ENCODE measurements at places on chromosomes 13 and 19. TPM values are rescaled to one million over a fixed set of nuclear protein-coding genes. Genes with fewer than 3 reads are reported as not detected.
A peak's percentile ranks its signal among the peaks of the same experiment; 100 is the strongest.

DNA sequence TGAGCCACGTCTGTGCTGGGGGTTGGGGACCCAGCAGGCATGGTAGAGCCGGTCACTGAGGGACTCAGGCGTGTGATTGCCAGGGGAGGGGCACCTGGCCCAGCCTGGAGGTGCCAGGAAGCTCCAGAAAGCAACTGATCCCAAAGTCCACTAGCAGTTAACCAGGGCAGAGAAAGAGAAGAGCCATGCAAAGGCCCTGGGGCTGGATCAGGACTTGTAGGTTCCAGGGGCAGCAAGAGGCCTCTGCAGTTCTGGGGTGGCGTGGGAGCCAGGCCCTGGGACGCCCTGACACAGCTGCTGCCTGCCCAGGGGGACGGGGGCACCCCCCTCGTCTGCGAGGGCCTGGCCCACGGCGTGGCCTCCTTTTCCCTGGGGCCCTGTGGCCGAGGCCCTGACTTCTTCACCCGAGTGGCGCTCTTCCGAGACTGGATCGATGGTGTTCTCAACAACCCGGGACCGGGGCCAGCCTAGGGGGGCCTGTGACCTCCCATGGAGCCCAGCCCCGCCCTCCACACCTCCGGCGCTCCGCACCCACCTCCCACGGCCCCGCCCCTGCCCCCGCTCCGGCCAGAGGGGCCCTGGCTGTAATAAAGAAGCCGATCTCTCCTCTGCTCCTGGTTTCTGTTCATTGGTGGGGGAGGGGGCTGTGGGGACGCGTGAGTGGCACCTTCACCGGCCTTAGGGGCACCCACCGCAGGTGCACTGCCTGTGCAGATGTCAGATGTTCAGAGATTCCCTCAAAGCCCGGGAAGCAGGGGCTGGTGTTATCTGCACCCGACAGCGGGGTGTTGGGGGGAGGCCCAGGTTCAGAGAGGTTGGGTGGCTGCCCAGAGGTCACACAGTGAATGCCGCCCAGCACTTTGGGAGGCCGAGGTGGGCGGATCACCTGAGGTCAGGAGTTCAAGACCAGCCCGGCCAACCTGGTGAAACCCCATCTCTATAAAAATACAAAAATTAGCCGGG, 4.1 kb downstream of the AZU1 start:
- peaks cover 2% of the 10 kb centered on the region for H3K4me1 ChIP-seq
- DNase-seq: no peak
- H3K27ac ChIP-seq: no peak overlapping the region

- peak overlapping the region; percentile 76 for H3K27ac ChIP-seq
- peaks cover 53% of the 10 kb centered on the region for H3K36me3 ChIP-seq
- H3K4me3 ChIP-seq: peak overlapping the region; percentile 77
- peaks cover 45% of the 10 kb centered on the region for H3K4me1 ChIP-seq
Measured at GRCh38 chr19:18009412-18010066, 1.6 kb downstream of the ARRDC2 start.

- H3K4me1 ChIP-seq: no peaks in the 10 kb centered on the region
- H3K27ac ChIP-seq: no peak overlapping the region
- H3K4me3 ChIP-seq: no peak overlapping the region
- peaks cover 5% of the 10 kb centered on the region for H3K27me3 ChIP-seq
- no peaks in the 10 kb centered on the region for H3K36me3 ChIP-seq
Measured at GRCh38 chr13:83929157-83929556, 46.9 kb upstream of the SLITRK1 start.

ZNF586 gene
- total RNA-seq: 16.7 TPM

DNA sequence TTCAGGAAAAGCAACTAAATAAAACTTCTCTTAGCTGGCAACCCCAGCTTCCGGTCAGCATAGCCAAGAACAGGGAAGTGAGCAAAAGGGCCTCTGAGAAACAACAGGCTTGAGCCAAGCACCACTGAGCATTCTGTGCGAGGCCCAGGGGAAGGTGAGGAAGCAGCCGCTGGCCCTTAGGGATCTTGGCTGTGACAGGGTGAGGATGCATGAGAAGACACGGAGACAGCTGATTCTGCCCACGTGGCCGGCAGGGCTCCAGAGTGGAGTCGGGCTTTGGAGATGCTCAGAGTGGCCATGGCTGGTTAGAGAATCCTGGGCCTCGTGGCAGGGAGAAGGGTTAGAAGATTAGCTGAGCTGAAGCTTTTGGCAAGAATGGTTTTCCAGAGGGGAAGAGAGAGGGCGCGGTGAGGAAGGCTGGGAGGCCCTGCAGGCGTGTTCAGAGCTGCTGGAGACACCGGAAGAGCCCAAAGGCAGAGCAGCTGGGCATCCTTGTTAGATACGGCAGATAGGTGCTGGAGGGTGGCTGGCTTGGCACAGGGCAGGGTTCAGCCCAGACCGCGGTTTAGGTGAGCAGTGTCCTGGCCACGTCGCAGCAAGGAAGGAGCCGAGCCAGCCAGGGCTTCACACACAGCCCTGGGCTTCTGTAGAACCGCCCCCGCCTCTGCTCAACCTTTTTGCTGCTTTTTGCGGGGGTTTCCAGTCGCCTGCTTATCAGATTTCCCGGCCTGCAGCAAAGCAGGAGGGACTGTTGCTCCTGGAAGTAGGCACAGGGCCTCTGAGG, 17.3 kb downstream of the UPF1 start:
- H3K4me1 ChIP-seq: peaks cover 48% of the 10 kb centered on the region
- no peaks in the 10 kb centered on the region for H3K27me3 ChIP-seq
- DNase-seq: no peak
- peak overlapping the region; percentile 59 for H3K27ac ChIP-seq

- peak overlapping the region; percentile 100 for H3K27ac ChIP-seq
- DNase-seq: peak; percentile 24
- H3K4me3 ChIP-seq: peak overlapping the region; percentile 99
- no peaks in the 10 kb centered on the region for H3K27me3 ChIP-seq
Measured at GRCh38 chr19:48873476-48874302, 1.5 kb downstream of the PPP1R15A start.

- H3K27me3 ChIP-seq: no peaks in the 10 kb centered on the region
- no peak for DNase-seq
- H3K36me3 ChIP-seq: no peaks in the 10 kb centered on the region
- H3K4me3 ChIP-seq: no peak overlapping the region
Measured at GRCh38 chr13:95948656-95949055, 104.5 kb downstream of the UGGT2 start.

CERS4 gene
- 19.7 TPM for total RNA-seq

FLT1 gene
- 8.2 TPM for total RNA-seq

ZNF417 gene
- total RNA-seq: 12.1 TPM

DNA sequence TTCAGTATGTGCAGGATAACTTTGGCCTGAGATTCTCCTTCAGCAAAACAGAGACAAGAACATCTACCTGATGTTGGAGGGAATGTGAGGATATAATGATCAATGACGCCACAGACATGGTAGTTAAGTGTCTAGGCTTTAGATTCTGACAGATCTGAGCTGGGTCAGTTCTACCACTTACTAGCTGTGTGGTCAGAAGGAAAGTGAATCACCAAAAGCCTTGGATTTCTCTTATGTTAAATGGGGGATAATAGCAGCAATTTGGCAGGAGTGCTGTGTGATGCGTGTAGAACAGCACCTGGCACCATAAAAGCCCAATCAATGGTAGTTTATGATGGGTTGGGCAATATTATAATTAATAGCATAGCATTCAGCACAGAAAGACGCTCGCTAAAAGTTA, 41.7 kb downstream of the RXFP2 start:
- H3K27me3 ChIP-seq: peaks cover 10% of the 10 kb centered on the region
- no peak overlapping the region for H3K4me3 ChIP-seq
- DNase-seq: no peak
- no peaks in the 10 kb centered on the region for H3K36me3 ChIP-seq
- H3K4me1 ChIP-seq: no peaks in the 10 kb centered on the region

RNF225 gene
- total RNA-seq: 0.81 TPM

CGB8 gene
- total RNA-seq: not detected

DNA sequence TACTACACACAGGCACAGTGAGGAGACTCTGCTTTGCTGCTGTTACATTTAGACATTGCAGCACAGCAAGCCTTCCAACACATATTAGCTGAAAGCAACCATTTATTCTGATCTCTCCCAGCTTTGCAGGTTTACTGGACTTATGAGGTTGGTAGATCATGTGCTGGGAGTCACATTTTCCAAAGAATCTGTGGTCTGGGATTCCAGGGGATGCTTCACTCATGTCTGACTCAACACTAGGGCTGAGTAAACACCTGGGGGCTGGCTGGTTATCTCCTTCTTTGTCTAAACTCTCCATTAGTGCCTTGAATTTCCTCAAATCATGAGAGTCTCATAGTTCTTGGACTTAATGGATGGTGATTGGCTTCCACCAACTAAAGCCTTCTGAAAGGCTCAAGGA, 5.4 kb upstream of the LGALS13 start:
- H3K27me3 ChIP-seq: peaks cover 40% of the 10 kb centered on the region
- DNase-seq: no peak
- no peaks in the 10 kb centered on the region for H3K4me1 ChIP-seq
- H3K27ac ChIP-seq: no peak overlapping the region
- no peak overlapping the region for H3K4me3 ChIP-seq
- no peaks in the 10 kb centered on the region for H3K36me3 ChIP-seq

GRCh38 chr13:73464758-73465616, 406.2 kb downstream of the KLF5 start:
- no peaks in the 10 kb centered on the region for H3K27me3 ChIP-seq
- H3K4me3 ChIP-seq: no peak overlapping the region
- H3K4me1 ChIP-seq: no peaks in the 10 kb centered on the region
- no peak overlapping the region for H3K27ac ChIP-seq
- H3K36me3 ChIP-seq: no peaks in the 10 kb centered on the region

SPPL2B gene
- 54.3 TPM for total RNA-seq

NOVA2 gene
- total RNA-seq: not detected

DNA sequence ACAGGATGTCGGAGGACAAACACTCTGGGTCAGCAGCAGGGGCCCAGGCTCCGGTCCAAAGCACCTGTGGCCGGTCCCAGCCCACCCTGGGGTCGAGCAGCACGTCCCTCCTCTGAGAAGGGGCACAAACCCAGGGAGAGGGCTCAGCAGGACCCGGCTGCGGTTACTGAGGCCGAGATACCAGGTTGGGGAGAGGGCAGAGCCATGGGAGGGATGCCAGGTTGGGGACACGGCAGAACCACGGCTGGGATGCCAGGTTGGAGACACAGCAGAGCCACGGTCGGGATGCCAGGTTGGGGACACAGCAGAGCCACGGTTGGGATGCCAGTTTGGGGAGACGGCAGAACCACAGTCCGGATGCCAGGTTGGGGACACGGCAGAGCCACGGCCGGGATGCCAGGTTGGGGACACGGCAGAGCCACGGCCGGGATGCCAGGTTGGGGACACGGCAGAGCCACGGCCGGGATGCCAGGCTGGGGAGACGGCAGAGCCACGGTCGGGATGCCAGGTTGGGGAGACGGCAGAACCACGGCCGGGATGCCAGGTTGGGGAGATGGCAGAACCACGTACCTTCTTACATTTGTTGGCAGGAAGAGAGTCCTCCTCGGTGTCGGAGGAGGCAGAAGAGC, 18.5 kb downstream of the MIER2 start:
- peaks cover 43% of the 10 kb centered on the region for H3K36me3 ChIP-seq
- H3K4me3 ChIP-seq: no peak overlapping the region
- H3K27me3 ChIP-seq: no peaks in the 10 kb centered on the region

DNA sequence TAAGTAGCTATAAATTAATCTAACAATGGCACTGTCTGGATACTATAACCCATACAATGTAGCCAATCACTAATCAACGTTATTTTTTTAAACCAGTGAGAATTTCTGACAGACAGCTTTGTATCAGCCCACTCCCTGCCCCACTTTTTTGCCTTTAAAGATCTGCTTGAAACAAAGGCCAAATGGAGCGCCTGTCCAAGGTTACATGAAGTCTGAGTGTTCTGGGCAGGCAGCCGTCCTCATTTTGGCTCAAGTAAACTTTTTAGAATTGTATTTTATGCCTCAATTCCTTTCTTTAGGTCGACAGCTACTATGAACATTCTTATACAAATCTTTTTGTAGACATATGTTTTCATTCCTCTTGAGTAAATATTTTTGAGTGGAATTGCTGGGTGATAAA, 6.2 kb downstream of the IFT88 start:
- no peak for DNase-seq
- H3K4me1 ChIP-seq: peaks cover 5% of the 10 kb centered on the region
- H3K27ac ChIP-seq: no peak overlapping the region
- peaks cover 18% of the 10 kb centered on the region for H3K36me3 ChIP-seq
- no peak overlapping the region for H3K4me3 ChIP-seq

PLIN4 gene
- total RNA-seq: not detected

DNA sequence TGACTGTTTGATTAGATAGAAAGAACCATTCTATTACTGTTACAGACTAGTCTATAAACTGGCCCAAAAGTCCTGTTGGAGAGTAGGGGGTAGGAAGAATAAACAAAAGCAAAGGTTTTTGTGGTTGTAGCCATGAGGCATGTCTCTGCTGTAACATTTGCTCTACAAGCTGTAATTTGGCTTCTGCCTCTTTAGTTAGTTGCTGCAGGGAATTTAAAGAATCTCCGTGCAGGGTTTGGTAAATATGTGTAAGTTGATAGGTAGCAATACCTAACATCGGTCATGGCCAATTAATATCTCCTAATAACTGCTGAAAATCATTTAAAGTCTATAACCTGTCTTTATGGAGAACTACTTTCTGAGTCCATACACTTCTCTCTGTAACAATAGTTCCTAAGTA, 13.0 kb downstream of the FPR3 start:
- no peaks in the 10 kb centered on the region for H3K36me3 ChIP-seq
- H3K27me3 ChIP-seq: no peaks in the 10 kb centered on the region
- no peaks in the 10 kb centered on the region for H3K4me1 ChIP-seq
- no peak overlapping the region for H3K4me3 ChIP-seq

DNA sequence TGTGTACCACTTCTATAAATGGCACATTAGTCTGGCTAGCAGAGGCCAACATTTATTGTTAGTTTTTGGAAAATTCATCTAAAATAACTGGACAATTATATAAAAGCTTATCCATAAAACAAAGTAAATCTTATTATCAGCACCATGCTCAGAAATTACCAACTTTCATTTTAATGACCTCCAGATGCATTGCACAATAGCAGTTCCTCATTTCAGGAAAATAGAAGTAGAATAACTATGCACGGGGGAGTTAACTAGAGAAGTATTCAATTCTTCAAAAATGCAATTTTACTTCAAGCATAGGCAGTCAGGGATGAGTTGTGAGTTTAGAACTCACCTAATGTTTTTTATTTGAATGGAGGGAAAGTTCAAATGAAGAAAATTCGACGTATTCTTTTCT, 1023.5 kb downstream of the PCDH17 start:
- no peaks in the 10 kb centered on the region for H3K36me3 ChIP-seq
- H3K4me1 ChIP-seq: no peaks in the 10 kb centered on the region
- no peak overlapping the region for H3K27ac ChIP-seq
- no peaks in the 10 kb centered on the region for H3K27me3 ChIP-seq

GRCh38 chr19:56930647-56931535, 90.4 kb upstream of the PEG3 start:
- H3K27me3 ChIP-seq: no peaks in the 10 kb centered on the region
- H3K4me1 ChIP-seq: no peaks in the 10 kb centered on the region
- no peak overlapping the region for H3K27ac ChIP-seq
- DNase-seq: no peak
- peaks cover 9% of the 10 kb centered on the region for H3K36me3 ChIP-seq
